Activated T-helper 2 cell treated with anti-CD3 and anti-CD28 coated beads, Interferon-gamma antibody, Interleukin-2, Interleukin-4, amounts not matched to agents 10 μg/mL and 5 μg/mL and 100 μg/mL, durations not matched to agents 14 hours and 24 hours and 36 hours (primary cell): ENCODE measurements at places on chromosomes 13 and 19.

- peaks cover 12% of the 10 kb centered on the region for H3K27me3 ChIP-seq
- H3K4me3 ChIP-seq = no peak overlapping the region
- no peak for DNase-seq
- no peaks in the 10 kb centered on the region for H3K4me1 ChIP-seq
Observed at GRCh38 chr13:95623141-95623540, 21.4 kb downstream of the DZIP1 start.

DNA sequence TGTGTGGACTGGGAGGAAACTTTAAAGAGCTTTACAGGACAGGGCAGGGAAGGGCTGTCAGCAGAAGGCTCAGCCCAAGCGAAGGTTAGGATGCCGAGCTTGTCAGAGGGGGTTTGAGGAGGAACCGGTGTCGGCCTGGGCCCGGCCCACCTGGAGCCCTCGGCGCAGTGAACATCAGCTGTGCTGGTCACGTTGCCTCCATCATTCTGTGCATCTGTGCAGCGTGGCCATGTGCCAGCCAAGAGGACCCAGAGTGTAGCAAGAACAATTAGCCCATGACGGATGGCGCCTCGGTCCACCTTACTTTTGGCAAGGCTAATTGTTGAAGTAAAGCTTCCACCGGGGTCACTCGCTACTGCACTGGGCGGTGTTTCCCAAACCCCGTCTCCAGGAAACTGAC, 161.4 kb downstream of the PTPRS start:
- H3K36me3 ChIP-seq = no peaks in the 10 kb centered on the region
- no peak overlapping the region for H3K27ac ChIP-seq
- H3K4me3 ChIP-seq = no peak overlapping the region
- no peaks in the 10 kb centered on the region for H3K4me1 ChIP-seq

DNA sequence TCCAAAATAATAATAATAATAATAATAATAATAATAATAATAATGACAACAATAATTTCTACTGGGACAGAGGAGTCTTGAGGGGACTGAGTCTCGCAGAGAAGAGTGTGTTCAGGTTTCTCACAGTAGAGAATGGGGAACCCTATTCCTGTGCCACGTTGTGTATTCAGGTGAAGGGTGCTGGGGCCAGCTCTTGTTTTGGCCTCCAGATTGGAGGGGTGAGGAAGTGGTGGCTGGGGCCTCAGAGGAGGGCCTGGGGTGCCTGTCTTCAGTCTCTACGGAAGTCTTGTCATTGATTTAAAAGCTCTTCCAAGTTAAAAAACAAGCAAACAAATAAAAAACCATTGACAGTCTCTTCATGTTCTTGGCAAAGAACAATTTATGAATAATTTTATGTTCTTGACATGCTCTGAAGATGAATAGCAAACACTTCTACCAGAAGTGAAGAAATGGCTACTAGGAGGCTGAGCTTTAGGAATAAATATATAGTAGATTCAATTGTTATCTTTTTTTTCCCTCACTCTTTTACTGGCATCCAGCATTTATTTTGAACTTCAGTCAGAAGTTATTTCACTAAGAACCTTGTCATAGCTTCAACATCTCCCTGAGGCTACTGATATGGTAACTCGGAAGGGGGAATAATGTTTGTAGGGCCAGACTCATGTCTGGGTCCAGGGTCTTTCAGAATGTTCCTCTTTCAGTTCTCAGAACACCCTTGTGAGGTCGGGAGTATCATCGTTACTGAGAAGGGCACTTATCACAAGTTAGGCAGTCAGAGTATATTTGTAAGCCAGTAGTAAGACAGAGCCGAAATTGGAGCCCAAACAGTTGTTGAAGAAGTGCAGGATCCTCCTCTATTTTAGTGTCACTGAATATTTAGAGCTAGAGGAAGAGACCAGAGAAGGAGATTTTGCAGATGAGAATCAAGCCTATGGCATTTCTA, 13.1 kb downstream of the LRCH1 start:
- H3K4me3 ChIP-seq = no peak overlapping the region
- H3K27ac ChIP-seq = no peak overlapping the region
- DNase-seq = no peak
- H3K27me3 ChIP-seq = no peaks in the 10 kb centered on the region
- H3K36me3 ChIP-seq = no peaks in the 10 kb centered on the region

GRCh38 chr13:39900106-39900750, 244.8 kb downstream of the COG6 start:
- H3K4me1 ChIP-seq = peaks cover 2% of the 10 kb centered on the region
- no peak overlapping the region for H3K4me3 ChIP-seq
- H3K27ac ChIP-seq = no peak overlapping the region
- no peaks in the 10 kb centered on the region for H3K36me3 ChIP-seq
- no peaks in the 10 kb centered on the region for H3K27me3 ChIP-seq

- H3K27me3 ChIP-seq = peaks cover 5% of the 10 kb centered on the region
- no peaks in the 10 kb centered on the region for H3K4me1 ChIP-seq
- H3K4me3 ChIP-seq = no peak overlapping the region
- DNase-seq = no peak
Observed at GRCh38 chr13:91302111-91302510, 45.4 kb upstream of the MIR17HG start.
